T-cell (primary cell): ENCODE measurements at places on chromosomes 7 and 10. TPM values are rescaled to one million over a fixed set of nuclear protein-coding genes. Genes with fewer than 3 reads are reported as not detected.

DNA sequence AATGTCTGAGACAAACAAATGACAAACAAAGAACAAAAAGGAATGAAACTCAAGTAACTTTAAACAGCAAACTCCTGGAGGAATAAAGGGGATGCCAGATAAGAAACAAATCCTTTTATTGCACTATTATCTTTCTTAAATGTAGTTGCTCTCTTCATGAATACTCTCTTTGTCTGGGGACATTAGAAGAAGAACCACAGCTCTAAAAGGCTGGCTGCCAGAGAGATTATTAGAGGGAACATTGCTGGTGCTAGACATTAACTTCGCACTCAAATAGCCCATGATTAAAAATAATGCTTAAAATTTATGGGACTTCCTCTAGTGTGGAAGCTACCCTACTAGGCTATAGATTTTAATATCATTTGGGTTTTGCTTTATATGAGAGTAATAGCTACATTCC is 1330.4 kb downstream of the XPNPEP1 start:
- DNase-seq: no peak
- H3K36me3 ChIP-seq: no peaks in the 10 kb centered on the region
- H3K4me1 ChIP-seq: no peaks in the 10 kb centered on the region
- no peak overlapping the region for H3K4me3 ChIP-seq

DNA sequence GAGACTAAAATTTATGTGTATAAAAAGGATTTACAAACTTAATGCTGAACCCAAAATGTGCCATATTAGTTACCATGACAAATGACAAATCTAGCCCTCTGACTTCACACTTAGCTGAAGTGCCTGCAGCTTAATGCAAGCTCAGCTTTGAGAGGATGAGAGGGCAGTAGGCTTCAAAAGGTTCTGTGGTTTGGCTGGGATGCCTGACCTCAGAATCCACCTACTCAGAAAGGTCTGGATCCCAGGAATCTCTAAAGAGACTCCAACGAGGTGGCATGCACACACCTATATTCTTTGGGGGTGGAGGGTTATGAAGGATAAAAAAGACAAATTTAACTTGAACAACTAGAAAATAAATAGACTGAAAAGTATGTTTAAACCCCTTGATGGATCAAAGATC is 213.4 kb downstream of the TAX1BP1 start:
- H3K36me3 ChIP-seq: no peaks in the 10 kb centered on the region
- no peak for DNase-seq
- no peaks in the 10 kb centered on the region for H3K27me3 ChIP-seq
- H3K4me1 ChIP-seq: peaks cover 20% of the 10 kb centered on the region

DNA sequence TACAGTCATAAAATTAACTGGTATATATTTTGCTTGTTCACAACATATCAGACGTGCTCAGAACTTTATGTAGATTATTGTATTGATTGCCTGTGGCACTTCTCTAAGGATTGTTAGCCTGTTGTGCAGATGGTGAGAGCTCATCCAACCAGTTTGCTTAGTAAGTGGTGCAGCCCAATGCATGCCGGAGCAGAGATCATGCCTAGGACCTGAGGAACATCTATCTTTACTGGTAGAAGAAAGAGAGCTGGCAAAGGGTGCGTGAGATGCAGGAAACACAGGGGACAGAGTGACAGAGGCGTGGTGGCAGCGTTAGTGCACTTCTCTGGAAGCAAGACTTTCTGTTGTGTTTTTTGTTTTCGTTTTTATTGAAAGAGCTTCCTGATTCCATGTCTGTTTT is 35.9 kb downstream of the CCM2 start:
- peaks cover 78% of the 10 kb centered on the region for H3K4me1 ChIP-seq
- H3K27ac ChIP-seq: peak overlapping the region; percentile 33
- H3K36me3 ChIP-seq: peaks cover 49% of the 10 kb centered on the region
- no peak for DNase-seq
- peak overlapping the region; percentile 0 for H3K4me3 ChIP-seq

DNA sequence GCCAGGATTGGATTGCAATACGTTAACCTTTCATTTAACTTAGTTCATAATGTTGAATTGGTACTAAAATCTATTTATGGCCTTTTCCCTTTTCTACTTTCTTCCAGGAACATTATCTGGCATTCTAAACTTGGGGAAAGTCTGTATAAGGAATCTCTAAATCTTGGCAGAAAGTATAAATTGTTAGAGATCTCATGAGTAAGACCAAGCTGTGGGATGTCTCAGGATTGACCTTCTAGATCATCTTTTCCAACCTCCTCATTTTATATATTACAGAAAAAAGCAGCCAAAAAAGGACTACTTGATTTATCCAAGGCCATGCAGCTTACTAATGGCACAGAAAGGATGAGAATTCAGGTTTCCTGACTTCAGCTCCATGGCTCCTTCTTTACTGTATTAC is 598.3 kb downstream of the INHBA start:
- no peak overlapping the region for H3K27ac ChIP-seq
- no peak overlapping the region for H3K4me3 ChIP-seq
- DNase-seq: no peak
- H3K36me3 ChIP-seq: no peaks in the 10 kb centered on the region
- no peaks in the 10 kb centered on the region for H3K27me3 ChIP-seq

- H3K4me3 ChIP-seq: no peak overlapping the region
- H3K36me3 ChIP-seq: no peaks in the 10 kb centered on the region
- H3K27me3 ChIP-seq: no peaks in the 10 kb centered on the region
- DNase-seq: no peak
- H3K4me1 ChIP-seq: no peaks in the 10 kb centered on the region
Measured at GRCh38 chr10:47094636-47095035, 183.4 kb downstream of the PTPN20 start.

DNA sequence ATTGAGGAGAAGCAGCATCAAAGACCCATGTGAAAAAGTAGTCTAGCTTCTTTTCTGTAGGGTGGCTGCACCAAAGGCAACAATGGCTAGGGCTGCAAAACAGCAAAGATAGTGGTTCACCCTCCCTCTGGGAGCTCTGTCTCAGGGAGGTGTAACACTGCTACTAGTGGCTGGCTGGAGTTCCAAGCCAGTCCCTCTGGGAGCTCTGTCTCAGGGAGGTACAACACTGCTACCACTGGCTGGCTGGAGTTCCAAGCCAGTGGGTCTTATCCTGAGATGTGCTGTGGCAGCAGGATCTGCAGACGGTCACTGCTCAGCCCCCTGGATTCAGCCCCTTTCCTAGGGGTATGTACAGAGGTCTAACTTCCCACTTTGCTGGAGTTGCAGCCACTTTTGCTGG is 37.9 kb upstream of the TMEM140 start:
- no peak overlapping the region for H3K4me3 ChIP-seq
- no peaks in the 10 kb centered on the region for H3K4me1 ChIP-seq
- H3K27ac ChIP-seq: no peak overlapping the region
- DNase-seq: no peak
- H3K36me3 ChIP-seq: no peaks in the 10 kb centered on the region
- no peaks in the 10 kb centered on the region for H3K27me3 ChIP-seq

- H3K27me3 ChIP-seq: peaks cover 3% of the 10 kb centered on the region
- H3K27ac ChIP-seq: no peak overlapping the region
- H3K4me3 ChIP-seq: no peak overlapping the region
- DNase-seq: no peak
- no peaks in the 10 kb centered on the region for H3K36me3 ChIP-seq
Measured at GRCh38 chr7:28747854-28748253, 210.3 kb downstream of the TRIL start.

- DNase-seq: no peak
- H3K36me3 ChIP-seq: peaks cover 6% of the 10 kb centered on the region
- no peaks in the 10 kb centered on the region for H3K27me3 ChIP-seq
- no peak overlapping the region for H3K4me3 ChIP-seq
Measured at GRCh38 chr10:21885940-21886339, 117.6 kb downstream of the DNAJC1 start.

DNA sequence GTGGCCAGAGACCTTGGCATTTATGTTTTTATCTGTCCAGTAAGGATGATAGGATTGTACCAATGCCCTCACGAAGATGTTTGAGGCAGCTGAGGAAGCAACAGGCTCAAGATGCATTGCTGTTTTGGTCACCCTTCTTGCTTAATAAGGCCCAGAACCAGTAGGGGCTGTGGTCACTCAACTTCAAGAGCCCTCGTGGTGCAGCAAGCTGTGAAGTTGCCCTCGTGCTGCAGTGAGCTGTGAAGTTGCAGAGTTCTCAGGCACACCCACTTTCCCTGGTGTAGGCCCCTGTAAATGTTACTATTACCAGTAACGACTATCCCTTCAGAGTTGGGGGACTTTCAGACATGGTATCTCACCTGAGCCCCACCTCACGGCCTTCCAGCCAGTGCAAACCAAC is 207.6 kb upstream of the LYZL1 start:
- H3K27ac ChIP-seq: no peak overlapping the region
- H3K4me1 ChIP-seq: no peaks in the 10 kb centered on the region
- no peaks in the 10 kb centered on the region for H3K36me3 ChIP-seq

DNA sequence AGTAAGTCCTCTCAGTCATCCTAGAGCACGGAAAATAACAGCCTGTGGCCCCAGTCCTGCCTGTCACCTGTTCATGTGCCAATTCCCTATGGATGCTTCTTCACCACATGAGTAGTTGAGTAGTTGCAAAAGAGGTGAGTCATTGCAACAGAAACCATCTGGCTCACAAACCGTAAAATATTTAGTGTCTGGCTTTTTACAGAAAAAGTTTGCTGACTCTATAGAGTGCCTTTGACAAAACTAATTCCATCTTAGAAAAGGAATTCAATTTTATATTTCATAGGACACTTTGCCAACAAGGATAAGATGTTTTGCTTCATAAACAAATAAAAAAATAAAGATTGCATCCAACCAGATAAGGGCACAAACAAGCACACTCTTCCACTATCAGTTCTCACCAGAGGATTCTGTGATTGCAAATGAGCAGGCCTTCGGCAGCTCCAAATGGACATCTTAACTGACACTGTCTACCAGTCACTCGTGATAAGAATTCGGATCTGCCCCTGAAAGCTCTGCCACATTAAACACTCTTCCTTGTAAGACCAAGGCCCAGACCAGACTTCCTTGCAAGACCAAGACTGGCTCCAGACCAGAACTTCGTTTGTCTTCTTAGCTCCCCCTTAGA is 242.7 kb upstream of the SEMA3C start:
- H3K27ac ChIP-seq: no peak overlapping the region
- H3K27me3 ChIP-seq: no peaks in the 10 kb centered on the region
- no peaks in the 10 kb centered on the region for H3K36me3 ChIP-seq
- H3K4me3 ChIP-seq: no peak overlapping the region

DNA sequence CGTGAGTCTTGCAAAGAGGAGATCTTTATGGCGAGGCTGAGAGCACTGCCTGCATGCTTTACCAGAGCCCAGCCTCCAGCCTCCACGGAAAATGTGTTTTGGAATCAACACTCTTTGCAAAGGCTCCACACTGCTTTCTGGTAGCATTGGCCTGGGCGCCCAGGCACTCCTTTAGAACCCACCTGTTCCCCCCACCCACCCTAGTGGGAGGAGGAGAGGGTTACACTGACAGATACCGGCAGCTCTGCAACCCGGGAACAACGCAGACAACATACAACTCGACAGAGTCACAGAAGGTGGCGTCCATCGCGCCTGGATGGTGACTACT is 5.5 kb upstream of the MNX1 start:
- H3K4me3 ChIP-seq: no peak overlapping the region
- H3K27me3 ChIP-seq: peaks cover 17% of the 10 kb centered on the region
- no peak for DNase-seq
- H3K4me1 ChIP-seq: no peaks in the 10 kb centered on the region
- no peak overlapping the region for H3K27ac ChIP-seq

DNA sequence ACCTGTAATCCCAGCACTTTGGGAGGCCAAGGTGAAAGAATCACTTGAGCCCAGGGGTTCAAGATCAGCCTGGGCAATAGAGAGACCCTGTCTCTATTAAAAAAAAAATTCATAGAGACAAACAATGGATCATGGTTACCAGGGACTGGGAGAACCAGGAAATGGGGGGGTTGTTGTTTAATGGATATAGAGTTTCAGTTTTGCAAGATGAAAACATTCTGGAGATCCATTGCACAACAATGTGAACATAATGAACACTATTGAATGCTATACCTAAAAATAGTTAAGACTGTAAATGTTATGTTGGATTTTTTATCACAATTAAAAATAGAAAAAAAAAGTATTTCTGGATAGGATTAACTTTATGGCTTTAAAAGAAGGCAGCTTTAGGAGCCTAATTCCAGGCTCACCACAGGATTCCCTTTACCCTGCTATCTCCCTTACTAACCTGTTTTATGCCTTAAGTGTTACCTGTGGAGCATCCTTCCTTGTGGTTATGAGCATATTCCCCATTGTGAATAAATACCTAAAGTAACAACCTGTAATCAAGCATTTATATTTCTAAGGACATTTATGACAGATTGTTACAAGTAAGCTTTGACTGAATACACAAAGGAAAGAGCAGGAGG is 45.1 kb upstream of the SGCE start:
- no peaks in the 10 kb centered on the region for H3K27me3 ChIP-seq
- H3K27ac ChIP-seq: no peak overlapping the region
- no peaks in the 10 kb centered on the region for H3K4me1 ChIP-seq
- H3K36me3 ChIP-seq: no peaks in the 10 kb centered on the region
- no peak overlapping the region for H3K4me3 ChIP-seq

GRCh38 chr7:132249256-132249971 is 326.9 kb downstream of the PLXNA4 start:
- no peaks in the 10 kb centered on the region for H3K27me3 ChIP-seq
- no peaks in the 10 kb centered on the region for H3K4me1 ChIP-seq
- H3K27ac ChIP-seq: no peak overlapping the region
- H3K36me3 ChIP-seq: no peaks in the 10 kb centered on the region
- no peak for DNase-seq

- DNase-seq: no peak
- no peak overlapping the region for H3K4me3 ChIP-seq
- no peaks in the 10 kb centered on the region for H3K4me1 ChIP-seq
- no peaks in the 10 kb centered on the region for H3K27me3 ChIP-seq
- H3K27ac ChIP-seq: no peak overlapping the region
Measured at GRCh38 chr7:84210301-84210700, 15.7 kb upstream of the SEMA3A start.

- no peak overlapping the region for H3K4me3 ChIP-seq
- no peaks in the 10 kb centered on the region for H3K27me3 ChIP-seq
- H3K4me1 ChIP-seq: no peaks in the 10 kb centered on the region
- DNase-seq: no peak
- no peaks in the 10 kb centered on the region for H3K36me3 ChIP-seq
Measured at GRCh38 chr10:97509120-97509680, 10.5 kb downstream of the UBTD1 start.

DNA sequence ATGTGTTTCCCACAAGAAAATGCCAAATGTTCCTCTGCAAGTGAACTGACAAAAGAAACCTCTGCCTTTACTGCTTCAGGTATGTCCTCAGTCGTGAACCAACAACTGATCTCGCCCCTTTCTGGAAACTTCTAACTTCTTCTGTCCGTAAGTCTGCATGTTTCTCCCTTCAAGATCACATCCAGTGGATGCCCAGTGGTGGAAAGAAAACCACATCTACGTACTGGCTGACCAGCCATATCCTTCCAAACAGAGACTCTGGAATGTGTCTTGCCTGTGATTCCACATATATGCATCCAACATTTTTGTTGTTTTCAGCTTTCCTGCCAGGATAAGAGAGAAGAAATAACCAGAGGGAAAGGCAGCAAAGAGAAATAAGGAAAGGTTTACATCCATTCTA is 152.7 kb downstream of the GLI3 start:
- H3K27ac ChIP-seq: no peak overlapping the region
- no peaks in the 10 kb centered on the region for H3K27me3 ChIP-seq
- H3K36me3 ChIP-seq: no peaks in the 10 kb centered on the region
- no peak overlapping the region for H3K4me3 ChIP-seq
- no peaks in the 10 kb centered on the region for H3K4me1 ChIP-seq

Gene H2BK1
- total RNA-seq: 6.8 TPM

Gene OR2A42
- total RNA-seq: not detected

Gene JCAD
- total RNA-seq: not detected

Gene CUX1
- 38.2 TPM for total RNA-seq

Gene PRSS37
- not detected for total RNA-seq

Gene OIT3
- total RNA-seq: not detected
